ENCODE measurements at places on chromosomes 12 and 14. TPM values are rescaled to one million over a fixed set of nuclear protein-coding genes. Genes with fewer than 3 reads are reported as not detected.
A peak's percentile ranks its signal among the peaks of the same experiment; 100 is the strongest.

Gene TBX5
- 55.8 TPM for total RNA-seq

Gene TMEM233
- total RNA-seq = 0.22 TPM

DNA sequence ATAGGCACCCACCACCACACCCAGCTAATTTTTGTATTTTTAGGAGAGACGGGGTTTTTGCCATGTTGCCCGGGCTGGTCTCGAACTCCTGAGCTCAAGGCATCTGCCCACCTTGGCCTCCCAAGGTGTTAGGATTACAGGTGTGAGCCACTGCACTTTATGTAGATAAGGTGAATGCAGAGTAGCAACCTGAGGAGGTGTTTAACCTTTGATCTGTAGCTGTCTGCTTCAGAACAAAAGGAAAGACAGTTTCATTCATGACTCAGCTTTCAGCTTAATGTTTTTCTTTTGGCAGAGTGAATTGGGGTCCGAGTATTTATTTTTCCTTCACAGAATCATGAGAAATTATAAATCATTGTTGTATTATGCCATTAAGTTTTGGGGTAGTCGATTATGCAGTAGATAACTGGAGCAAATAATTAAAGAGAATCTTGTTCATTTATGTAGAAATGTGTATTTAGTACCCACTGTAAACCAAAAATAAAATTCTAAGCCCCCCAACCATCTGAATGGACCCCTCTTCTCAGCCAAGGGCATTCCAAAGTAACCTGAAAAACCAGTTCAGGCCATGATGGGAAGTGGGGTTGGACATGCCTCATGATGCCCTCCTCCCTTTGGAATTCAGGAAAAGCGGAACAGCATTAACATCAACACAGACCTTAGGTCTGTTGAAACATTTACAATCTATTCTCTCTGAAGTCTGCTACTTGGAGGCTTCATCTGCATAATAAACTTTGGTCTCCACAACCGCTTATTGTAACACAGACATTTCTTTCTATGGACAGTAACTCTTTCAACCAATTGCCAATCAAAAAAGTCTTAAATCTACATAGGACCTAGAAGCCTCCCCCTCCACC is 10.7 kb upstream of the STX2 start:
- no peak for DNase-seq

Gene POTEG
- not detected for total RNA-seq

- no peak for DNase-seq
Measured at GRCh38 chr14:58540749-58541632, 96.8 kb upstream of the DACT1 start.

DNA sequence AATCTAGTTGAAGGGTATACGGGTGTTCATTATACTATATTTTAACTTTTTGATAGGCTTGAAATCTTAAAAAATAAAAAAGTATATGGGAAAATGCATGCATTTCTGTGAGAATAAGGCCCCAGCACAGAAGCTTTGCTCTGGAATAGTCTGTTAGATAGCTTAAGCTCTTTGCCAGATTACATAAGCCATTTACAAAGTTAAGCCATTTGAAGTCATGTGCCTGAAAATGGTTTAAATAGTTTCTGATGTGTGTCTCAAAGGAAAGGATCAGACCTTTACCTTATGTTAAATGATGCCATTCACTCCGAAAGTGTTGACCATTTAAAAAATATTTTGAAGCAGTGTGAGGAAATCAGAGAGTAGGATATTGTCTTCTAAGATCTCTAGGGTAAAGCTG is 51.3 kb downstream of the WASHC4 start:
- DNase-seq = no peak

Gene FGF6
- not detected for total RNA-seq

DNA sequence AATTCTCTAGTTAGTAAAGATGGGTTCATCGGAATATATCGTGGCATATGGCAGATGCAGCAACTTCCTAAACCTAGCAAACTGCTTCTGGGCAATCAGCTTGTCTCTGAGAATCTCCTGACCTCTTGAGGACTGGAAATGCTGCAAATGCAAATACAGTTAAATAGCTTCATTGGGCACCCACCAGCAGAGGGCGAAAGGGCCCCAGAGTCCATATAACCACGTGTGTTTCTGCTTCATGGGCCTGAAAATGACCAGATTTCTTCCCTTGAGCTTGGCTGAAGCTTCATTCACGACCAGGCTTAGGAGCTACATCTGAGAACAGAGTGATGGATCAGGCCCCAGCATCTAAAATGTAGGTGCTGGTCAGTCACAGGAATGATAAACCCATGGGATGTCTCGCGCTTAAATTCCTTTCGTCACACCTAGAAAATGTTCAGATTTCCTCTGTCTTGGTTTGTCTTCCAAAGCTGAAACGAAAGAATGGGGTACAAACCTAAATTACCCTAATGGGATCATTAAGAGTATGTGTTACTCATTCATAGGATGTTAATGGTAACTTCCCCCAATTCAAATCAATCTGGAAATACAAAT is 1482.5 kb upstream of the TMEM132C start:
- no peak for DNase-seq

DNA sequence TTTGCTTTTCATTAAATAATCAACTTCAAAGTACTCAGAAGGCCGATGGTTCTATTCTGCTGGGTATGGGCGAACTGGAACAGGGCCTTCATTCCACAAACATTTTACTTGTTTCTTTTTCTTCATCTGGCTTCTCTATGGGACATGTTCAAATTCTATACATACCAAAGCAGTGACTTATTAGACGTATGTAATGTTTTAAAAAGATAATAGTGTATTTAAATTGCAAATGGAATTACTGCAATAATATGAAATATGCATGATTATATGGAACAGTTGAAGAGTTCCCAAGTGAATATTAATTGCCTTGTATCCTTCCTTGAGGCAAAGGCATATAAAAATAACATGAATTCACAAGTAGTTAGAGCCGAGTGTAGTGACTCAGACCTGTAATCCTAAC is 75.5 kb downstream of the FAR2 start:
- no peak for DNase-seq

DNA sequence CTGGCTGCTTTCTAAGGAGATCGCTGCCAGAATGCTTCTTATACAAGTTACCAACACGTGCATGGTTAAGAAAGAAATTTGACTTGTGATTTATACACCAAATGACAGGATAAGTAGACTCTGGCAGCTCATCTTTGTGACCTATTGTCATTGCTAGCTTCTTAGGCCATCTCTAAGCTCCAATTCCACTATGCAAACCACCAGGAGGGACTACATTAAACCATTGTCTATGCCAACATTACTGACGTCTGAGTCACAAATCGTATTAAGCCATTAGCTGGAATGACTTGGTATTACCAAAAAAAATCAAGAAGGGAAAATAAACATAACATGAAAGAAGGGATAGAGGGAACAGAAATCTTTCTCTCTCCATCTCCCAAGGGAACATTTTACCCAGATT is 15.8 kb upstream of the VPS33A start:
- no peak for DNase-seq

Gene GNPNAT1
- 5.2 TPM for total RNA-seq

- no peak for DNase-seq
Measured at GRCh38 chr14:75986439-75986765, 839 bp downstream of the IFT43 start.

DNA sequence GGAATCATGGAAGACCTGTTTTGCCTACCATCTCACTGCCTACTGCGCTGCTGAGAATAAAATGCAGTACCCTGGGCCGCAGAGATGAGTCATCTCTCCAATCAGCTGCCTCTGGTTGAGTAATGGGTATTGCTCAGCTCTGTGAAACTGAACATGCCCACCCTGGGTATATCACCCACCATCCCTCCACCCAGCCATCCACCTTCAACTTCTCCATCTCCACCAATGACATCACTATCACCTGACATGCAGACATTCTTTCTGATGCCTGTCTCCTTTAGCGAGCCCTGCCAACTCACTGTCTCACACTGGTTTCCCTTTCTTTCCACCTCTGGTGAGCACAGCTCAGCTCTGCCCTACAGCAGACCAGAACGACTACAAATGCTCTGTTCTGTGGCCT is 33.6 kb downstream of the E2F7 start:
- DNase-seq = no peak

Gene EIF2B1
- total RNA-seq = 33.1 TPM

GRCh38 chr12:132561427-132562156 is 48.8 kb downstream of the LRCOL1 start:
- no peak for DNase-seq

DNA sequence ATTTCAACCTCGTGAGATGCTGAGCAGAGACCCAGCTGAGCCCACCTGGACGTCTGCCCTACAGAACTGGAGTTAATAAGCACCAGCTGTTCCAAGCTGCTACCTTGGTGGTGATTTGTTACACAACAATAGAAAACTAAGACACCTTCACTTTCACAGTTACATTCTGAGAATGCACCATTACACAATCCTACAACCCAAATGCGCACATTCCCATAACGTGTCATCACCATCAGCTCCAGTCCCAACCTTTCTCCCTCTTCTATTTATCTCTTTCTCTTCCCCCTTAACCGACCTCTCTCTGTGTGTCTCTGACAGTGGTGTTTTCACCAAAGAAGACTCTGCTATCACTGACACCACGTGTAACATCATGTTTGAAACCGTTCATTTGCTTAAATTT is 91.9 kb downstream of the TMEM132D start:
- DNase-seq = no peak

- no peak for DNase-seq
Measured at GRCh38 chr12:107454109-107454830, 231.3 kb upstream of the PWP1 start.

DNA sequence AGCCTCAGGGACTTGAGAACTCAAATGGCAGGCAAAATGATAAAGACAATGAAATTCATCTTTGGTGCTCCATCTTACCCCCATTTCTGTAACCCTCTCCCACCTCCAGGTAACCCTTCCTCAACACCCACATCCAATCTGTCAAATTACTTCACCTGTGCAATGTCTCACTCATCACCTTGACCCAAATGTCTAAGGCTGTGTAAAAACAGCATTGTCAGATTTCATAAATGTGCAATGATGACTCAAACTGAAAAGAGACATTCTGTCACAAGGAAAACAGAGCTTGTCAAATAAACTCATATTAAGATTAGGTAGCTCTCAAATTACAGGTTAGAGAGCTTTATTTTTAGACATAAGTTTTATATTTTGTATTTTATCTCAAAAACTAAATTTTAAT is 19.9 kb upstream of the COCH start:
- no peak for DNase-seq

DNA sequence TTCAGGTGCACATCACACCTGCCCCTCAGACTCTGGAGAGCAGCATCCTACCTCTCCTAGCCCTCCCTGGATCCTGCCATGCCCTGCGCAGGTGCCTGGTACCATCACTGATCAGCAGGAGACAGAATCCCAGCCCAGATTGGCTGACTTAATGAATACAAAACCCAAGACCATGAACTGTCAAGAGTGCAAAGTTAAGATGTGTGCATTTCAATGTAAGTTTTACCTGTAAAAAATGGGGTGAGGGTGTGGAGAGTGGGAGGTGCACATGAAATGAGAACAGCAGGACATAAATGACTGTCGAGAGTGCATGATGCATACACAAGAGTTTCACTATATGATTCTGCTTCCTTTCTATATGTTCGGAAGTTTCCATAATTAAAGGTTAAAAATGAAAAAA is 57.9 kb upstream of the GPR68 start:
- DNase-seq = no peak

- peak; percentile 46 for DNase-seq
Measured at GRCh38 chr12:64125913-64126312, 96.2 kb downstream of the KICS2 start.

GRCh38 chr12:857611-858010 is 91.9 kb downstream of the RAD52 start:
- no peak for DNase-seq

GRCh38 chr12:68733661-68734071 is 12.3 kb upstream of the SLC35E3 start:
- no peak for DNase-seq

GRCh38 chr14:103723748-103724081 is 8.1 kb downstream of the ZFYVE21 start:
- DNase-seq = no peak

DNA sequence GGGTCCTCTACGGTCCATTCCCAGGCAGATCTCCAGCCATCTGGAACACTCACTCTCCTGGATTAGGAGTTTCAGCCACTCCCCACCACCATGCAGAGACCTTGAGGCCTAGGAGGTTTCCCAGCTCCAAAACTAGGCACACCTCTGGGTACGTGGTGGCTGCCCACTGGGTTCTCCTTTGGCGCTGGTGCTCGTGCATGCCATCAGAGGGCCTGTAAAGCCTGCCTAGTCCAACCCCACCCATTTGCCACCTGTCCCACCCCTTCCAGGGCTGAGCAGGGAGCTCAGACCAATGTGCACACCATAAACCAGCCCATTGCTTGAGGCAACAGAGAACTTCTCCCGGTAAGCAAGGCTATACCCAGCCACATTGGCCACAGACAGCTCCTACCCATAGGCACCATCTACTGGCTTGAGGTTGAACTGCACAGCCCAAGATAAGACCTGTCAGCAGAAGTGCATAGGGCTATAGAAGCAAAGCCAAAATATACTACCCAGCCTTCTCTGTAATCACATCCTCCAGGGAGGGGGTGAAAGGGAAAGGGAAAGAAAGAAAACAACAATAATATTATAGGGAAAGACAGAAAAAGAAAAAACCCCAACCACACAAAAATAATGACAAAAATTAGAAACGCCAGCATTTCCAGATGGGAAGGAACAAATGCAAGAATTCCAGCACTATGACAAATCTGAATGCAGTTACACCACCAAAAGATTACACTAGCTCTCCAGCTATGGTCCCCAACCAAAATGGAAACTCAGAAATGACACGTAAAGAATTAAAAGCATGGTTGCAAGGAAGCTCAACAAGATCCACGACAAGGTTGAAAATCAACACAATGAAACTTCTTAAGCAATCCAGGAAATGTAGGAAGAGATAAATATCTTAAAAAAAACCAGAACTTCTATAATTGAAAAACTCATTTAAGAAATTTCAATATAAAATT is 111.9 kb upstream of the CCDC175 start:
- DNase-seq = peak; percentile 63

Gene ERBB3
- total RNA-seq = 2.8 TPM

GRCh38 chr12:49983892-49984291 is 11.1 kb downstream of the AQP6 start:
- no peak for DNase-seq

DNA sequence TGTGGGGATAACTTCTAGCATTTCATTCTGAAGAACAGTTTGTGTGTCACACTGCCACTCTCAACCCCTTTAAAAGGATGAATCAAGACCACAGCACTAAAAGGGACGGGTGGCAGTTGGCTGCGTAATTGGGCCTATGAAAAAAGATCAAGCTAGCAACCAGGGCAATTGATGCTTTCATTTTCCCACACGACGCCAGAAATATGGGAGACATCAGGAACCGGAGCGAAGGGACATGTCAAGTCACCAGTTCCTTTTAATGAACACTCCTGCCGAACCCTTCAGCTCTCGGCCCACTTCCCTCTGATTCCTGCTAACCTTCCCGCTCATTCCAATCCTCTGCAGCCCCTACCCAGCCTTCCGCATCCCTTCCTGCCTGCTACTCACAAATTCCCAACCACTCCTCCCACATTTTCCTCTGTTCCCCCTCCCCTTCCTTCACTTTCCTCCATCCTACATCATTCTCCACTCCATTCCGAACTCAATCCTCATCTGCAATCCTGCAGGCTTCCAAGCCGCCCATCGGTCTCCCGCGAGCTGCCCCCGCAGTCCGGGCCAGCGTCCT is 753 bp downstream of the CSRNP2 start:
- no peak for DNase-seq

Gene PDE3A
- total RNA-seq = 152 TPM
